ENCODE measurements at places on chromosomes 5 and 9.

DNA sequence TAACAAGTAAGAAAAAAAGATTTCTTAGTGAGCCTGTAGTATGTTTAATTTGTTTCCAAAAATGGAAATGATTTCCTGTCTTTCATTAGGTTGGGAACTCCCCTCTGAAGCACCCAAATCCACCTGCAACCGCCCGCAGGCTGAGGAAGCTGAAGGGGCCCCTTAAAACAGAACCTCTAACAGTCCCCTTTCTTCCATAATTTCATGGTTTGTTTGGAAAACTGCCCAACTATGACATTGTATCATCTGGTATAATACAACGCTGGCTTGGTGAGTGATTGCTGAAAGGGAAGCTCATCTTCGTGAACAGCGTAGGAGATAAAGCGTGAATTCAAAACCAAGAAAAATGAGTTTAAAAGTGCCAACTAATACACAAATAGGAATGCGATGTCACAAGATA, 215.5 kb downstream of the FSTL4 start:
- no peak for DNase-seq

DNA sequence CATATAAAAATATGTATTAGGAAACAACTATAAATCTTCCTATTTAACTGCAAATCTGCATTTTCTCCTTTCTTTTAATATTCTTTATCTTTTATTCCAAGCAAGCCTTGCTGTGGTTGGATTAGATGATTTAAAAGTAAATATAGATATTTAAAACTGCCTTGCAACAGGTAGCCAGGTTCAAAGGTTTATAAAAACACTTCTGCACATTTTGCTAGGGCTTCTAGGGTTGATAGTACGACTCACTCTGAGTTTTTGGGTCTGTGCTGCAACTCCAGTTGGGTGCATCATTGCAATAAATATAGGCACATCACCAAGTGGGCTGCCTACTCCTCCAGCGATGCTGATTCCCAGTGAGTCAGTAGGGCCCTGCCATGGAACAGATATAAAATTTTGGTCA, 167.7 kb downstream of the MPDZ start:
- DNase-seq = no peak

DNA sequence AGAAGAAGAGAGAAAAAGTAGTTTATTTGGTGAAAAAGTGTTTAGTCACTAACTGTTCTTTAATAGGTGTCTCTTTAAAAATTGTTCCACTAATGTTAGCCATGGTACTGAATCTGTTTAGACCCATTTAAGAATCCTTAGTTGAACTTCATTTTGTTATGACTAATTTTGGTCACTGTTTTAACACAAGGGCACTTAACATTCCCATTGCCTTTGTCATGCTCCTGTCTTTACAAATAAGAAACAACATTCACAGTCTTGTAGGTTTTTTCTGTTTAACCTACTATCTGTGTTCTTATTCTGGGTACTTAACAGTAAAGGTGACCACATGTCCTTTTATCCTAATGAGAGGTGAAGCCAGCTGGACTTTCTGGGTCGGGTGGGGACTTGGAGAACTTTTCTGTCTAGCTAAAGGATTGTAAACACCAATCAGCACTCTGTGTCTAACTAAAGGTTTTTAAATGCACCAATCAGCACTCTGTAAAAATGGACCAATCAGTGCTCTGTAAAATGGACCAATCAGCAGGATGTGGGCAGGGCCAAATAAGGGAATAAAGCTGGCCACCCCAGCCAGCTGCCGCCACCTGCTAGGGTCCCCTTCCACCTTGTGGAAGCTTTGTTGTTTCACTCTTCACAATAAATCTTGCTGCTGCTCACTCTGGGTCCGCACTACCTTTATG, 116.7 kb downstream of the WDR70 start:
- DNase-seq = no peak

GRCh38 chr5:131521252-131521651, 113.8 kb downstream of the RAPGEF6 start:
- no peak for DNase-seq

DNA sequence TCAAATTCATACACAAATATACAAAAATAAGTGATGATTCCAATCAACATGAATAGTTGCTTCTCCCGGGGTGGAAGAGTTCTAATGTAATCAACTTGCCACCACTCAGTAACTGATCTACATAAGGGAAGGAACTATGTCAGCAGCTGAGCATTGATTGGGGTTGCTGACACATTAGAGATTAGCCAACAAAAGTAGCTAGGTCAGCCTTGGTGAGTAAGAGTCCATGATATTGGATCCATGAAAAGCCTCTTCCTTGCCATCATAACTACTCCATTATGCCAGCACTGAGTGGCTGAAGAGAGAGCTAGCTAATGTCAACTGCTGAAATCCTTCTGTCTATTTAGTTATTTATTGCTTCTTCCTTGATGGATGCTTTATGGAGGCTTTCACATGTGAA, 309.8 kb downstream of the NFIB start:
- DNase-seq = no peak

DNA sequence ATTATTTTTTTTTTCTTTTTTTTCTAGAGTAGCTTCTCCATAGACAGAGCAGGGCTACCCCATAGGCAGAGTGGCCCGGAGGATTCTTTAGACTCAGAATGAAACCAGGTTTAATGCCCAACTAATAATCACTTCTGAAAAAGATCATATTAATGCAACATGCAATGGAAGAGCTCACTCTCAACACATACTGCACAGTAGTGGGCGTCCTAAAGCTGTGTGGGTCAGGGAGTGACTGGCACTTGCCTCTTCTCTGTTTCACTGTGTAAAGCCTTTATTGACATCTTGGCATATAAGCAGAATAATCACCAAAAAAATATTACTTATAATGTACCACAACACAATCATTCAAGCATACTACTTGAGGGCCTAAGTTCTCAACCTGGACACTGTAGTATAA, 11.1 kb downstream of the PWWP2A start:
- no peak for DNase-seq

GRCh38 chr5:180908998-180909731, 10.2 kb downstream of the BTNL8 start:
- DNase-seq = no peak

DNA sequence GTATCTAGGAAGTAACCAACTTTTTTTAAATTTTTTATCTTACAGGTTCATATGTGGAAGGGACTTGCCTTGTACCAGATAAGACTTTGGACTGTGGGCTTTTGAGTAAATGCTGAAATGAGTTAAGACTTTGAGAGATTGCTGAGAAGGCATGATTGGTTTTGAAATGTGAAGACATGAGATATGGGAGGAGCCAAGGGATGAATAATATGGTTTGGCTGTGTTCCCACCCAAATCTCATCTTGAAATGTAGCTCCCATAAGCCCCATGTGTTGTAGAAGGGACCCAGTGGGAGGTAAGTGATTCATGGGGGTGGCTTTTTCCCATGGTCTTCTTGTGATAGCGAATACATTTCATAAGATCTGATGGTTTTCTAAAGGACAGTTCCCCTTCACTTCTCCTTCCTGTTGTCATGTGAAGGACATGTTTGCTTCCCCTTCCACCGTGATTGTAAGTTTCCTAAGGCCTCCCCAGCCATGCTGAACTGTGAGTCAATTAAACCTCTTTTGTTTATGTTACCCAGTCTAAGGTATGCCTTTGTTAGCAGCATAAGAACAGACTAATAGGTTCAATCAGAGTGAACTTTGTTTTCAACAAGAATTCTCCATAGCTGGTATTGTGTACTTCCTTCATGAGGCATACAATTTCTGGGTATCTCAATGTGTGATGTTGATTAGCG, 535.6 kb upstream of the MEF2C start:
- no peak for DNase-seq

DNA sequence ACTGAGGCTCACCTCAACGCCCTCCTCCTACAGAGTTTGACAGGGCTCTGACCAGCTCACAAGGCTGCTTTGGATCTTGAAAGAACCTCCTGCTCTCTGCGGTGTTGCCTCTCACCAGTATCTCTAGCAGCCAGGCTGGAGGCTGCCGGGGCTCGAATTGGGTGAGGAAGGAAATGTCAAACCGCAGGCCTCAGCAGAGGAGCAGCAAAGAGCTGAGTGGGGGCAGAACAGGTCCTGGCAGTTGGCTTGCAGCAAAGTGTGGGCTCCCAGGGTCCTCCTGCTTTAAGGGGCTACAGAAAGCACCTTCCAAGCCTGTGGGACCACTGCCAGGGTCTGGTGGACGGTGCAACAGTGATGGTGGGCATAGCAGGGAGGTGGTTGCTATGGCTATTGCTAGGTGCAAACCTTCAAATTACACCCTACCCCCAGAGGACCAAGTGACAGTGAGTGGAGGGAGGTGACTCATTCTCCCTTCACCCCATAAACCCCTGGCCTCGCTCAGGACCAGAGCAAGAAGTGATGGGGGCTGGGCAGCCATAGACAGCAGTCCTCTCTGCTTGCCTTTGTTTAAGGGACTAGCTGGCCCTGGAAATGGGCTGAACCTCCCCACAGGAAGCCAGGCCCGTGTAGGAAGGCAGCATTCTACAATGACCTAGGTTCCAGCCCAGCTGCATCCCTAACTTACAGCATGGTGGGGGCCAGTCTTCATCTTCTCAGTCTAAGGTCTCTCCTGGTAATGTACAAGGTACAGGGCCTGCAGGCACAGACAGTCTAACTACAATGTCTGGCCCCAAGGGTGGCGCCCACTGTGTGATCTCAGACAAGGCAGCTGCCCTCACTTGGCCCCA, 18.7 kb downstream of the LCP2 start:
- peak; percentile 66 for DNase-seq

DNA sequence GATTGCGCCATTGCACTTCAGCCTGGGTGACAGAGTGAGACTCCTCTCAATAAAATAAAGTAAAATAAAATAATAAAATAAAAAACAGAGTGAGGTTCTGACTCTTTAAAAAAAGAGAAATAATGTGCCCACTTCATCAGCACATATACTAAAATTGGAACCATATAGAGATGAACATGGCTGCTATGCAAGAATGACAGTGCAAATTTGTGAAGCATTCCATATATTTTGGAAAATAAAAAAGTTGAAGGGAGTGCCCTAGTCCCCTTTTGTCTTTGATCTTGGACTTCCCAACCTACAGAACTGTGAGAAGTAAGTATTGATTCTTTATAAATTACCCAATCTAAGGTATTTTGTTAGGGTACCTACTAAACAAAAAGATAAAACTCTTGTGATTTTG, 23.1 kb downstream of the BASP1 start:
- DNase-seq = no peak

DNA sequence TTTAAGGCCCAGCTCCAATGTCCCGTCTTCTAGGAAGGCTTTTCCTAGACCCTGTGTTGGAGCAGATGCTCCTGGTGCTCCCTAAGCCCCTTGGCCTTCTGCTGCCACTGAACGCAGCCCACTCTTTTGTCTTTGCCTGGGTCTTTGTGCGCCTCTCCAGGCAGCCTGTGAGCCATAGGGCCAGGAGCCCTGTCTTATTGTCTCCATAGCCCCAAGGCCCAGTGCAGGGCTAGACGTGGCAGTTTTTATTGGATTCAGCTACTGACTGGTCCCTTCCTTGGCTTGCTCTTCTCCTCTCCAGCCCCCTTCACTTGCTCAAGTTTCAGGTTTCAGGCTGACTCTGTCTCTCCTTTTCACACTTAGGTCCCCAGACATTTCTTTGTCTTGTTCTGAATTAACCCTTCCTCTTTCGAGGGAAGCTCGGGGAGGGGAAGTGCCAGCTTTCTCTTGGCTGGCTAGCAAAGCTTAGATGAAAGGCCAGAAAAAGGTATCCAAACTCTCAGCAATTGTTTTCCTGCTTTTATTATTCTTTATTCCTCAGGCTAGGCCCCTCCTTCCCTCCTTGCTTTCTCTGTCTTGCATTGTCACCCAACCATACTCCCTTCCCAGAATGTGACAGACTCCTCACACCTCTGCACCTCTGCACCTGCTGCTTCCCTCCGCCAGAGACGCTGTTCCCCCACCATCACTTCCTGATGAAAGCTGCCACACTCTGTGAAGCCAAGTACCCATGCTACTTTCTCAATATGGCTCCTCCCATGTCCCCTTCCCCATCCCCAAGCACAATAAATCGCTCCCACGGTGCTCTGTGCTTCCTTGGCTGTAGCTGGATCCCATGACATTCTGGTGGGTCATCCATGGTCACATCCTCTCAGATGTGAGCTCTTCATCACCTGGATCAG, 101.6 kb upstream of the CPEB4 start:
- no peak for DNase-seq

DNA sequence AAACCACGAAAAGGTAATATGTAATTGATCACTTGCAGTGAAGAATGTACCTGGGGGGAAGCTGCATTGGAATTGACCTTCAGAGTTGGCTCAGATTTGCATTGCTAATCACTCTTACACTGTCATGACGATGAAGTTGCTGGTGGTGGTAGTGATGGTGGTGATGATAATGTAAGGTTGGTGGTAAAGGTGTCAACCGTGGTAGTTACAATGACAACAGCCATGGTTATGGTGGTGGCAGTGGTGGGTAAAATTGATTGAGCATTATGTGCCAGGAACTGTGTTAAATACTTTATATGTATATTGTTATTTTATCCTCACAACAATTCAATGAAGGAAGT, 282.4 kb downstream of the NR3C1 start:
- DNase-seq = no peak

- no peak for DNase-seq
Measured at GRCh38 chr9:138105561-138106505, 228.3 kb downstream of the CACNA1B start.

DNA sequence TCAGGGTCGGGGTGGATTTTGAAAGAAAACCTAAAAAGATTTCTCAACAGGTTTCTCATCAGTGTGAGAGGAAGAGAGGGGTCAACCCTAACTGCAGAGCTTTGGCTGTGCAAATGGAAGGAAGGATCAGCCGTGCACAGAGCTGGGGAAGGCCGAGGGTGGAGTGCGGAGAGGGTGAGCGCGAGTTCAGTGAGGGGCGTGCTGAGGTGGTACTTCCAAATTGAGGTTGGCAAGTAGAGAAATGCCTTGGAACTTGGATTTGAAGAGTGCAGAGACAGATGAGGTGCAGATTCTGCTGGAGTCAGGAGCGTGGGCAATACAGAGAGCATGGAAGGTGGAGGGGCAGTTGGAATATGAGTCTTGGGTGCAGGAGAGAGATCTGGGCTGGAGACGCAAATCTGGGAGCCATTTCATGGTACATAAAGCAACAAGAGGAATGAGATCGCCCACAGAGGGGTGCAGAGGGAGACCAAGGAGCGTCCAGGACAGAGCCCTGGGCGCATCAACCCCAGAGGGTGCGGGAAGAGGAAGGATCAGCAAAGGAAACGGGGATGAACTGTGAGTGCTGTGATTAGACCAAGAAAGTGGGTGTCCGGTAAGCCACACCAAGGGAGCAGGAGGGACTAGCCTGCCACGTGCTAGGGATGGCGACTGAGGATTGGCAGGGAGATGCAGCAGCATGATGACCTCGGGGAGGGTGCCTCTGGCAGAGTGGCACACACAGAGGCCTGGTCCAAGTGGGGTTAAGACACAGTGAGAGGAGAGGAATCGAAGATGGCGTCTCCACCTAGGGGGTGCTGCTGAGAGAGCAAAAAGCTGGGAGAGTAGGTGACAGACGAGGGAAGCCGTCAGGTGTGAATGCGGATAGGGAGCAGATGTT, 105.8 kb downstream of the ADAMTS2 start:
- DNase-seq = no peak

DNA sequence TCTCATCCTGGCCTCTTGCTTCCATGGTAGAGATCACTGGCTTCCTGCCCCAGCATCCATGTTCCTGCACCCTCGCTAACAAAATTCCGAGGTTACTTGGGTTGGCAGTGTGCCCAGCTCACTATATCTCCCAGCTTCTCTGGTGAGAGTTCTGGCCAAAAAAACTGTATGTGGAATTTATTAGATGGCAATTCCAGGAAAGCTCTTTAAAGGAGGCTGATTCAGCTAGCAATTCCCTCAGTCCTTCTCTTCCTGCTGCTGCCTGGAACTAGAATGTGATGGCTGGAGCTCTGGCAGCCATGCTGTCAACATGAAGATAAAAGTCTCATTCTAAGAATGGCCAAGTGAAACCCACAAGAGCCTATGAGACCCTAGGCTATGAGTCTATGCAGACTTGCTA, 88.8 kb downstream of the SECISBP2 start:
- DNase-seq = no peak
